Stimulated activated CD4-positive, alpha-beta T cell treated with anti-CD3 and anti-CD28 coated beads, TNF-alpha, amount 100 ng/mL, for 48 hours (primary cell): ENCODE measurements at places on chromosomes 16 and 17.

DNA sequence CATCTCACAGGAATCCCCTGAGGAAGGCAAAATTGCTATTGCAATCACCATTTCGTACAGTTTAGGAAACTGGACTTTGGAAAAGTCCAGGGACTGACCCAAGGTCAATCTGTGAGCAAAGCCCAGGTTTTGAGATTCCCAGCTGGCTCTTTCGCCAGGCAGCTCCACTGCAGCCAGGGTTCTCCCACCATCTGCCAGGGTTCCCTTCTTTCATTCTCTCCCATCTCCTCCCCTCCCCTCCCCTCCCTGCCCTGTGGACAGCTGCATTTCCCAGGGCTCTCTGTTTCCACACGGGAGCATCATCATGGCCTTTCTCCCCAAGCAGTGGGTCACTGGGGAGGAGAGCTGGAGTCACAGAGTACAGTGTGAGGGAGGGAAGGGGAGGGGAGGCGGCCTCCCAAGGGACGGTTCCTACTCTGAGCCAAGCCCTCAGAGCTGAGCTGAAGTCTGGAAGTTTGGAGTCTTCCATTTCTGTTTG lies 11.9 kb upstream of the GSDMA start:
- no peak for DNase-seq

GRCh38 chr16:80993834-80994233 lies 12.9 kb downstream of the CMC2 start:
- no peak for DNase-seq

- DNase-seq, result no peak
These were observed 484.6 kb downstream of the KIF2B start for GRCh38 chr17:54307351-54307750.

GRCh38 chr17:67211742-67212141 lies 33.3 kb downstream of the HELZ start:
- no peak for DNase-seq

DNA sequence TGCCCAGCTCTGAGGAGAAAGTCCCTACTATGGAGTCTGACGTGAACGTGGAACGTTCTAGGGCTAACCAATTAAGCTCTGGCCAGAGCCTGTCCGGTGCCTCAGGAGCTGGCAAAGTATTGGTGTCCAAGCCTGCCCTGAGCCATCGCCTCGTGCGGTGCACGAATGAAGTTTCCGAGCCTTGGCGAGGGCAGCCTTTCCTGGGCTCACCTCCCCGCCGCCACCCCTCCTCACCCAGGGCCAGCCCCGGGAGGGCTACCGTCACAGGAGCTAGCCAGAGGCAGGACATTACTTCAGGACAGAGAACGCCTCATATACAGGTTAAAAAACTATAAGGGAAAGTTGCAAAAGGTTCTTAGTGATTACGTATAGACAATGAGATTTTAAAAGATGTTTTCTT lies 23.6 kb upstream of the TRAP1 start:
- no peak for DNase-seq
